ENCODE measurements at places on chromosomes 16 and 17. TPM values are rescaled to one million over a fixed set of nuclear protein-coding genes. Genes with fewer than 3 reads are reported as not detected.

The PRR35 gene
- not detected for total RNA-seq

The ZNF750 gene
- total RNA-seq: 0.35 TPM

The CDT1 gene
- total RNA-seq: 95.4 TPM

The AHSP gene
- total RNA-seq: not detected

The PITPNC1 gene
- 6.0 TPM for total RNA-seq

The MYH3 gene
- 0.07 TPM for total RNA-seq

The C17orf100 gene
- total RNA-seq: 2.3 TPM

The NPIPB13 gene
- total RNA-seq: 24.6 TPM

The XPO6 gene
- 154 TPM for total RNA-seq

DNA sequence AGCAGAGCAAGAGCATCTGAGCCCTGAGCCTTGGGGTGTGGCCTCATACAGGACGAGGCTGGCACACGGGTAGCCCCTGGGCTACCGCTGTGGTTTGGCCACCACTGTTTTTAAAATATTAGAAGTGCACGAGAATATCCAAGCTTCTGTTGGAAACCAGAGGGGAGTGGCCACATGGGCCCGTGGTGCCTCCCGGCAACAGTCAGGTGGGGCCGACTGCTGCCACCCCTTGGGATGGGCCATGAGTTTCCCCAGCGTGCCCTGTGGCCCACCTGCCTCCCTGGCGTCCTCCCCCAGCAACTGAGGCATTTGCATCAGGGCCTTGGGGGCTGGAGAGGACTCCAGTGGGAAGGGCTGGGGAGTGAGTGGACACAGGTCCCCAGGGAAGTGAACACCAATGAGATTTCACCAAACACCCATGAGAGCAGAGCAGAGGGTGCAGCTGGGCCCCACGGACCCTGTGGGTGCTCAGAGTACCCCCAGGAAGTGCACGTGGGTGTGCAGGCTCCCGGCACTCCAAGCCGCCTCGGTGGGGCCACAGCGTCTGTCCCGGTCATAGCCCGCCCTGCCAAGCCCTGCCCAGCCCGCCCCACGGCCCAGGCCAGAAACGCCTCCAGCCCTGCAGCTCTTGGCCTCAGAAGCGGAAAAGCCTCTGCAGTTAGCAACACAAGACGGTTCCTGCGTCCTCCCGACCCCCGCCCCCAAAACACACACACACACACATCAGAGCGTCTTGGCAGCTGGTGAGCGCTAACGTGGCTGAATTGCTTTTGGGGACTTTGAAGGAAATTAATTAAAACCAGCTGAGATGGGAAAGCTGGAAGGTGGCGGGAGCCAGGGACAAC, 22.7 kb downstream of the ZNF469 start:
- DNase-seq: no peak

DNA sequence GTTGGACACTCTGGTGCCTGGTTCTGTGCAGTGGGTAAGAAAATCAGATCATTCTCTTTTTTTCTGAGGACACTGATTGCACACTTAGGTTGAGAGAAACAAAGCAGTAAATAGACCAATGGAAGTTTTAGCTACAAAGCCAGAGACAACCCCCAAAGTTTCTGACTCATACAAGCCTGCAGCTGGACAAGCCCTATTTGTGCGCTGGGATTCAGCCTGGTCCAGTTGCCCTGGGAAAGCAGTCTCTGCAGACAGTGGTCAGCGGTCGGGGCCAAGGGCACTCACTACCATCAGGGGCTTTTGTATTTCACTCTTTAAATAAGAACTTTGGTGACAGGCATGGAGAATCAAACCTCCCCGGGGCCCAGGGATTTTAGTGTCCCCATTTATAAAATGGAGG, 6.0 kb upstream of the RHBDL3 start:
- DNase-seq: no peak

- DNase-seq: no peak
Measured at GRCh38 chr16:10870137-10870776, 6.7 kb upstream of the CIITA start.

GRCh38 chr16:89821438-89822187, 5.2 kb upstream of the FANCA start:
- DNase-seq: no peak

DNA sequence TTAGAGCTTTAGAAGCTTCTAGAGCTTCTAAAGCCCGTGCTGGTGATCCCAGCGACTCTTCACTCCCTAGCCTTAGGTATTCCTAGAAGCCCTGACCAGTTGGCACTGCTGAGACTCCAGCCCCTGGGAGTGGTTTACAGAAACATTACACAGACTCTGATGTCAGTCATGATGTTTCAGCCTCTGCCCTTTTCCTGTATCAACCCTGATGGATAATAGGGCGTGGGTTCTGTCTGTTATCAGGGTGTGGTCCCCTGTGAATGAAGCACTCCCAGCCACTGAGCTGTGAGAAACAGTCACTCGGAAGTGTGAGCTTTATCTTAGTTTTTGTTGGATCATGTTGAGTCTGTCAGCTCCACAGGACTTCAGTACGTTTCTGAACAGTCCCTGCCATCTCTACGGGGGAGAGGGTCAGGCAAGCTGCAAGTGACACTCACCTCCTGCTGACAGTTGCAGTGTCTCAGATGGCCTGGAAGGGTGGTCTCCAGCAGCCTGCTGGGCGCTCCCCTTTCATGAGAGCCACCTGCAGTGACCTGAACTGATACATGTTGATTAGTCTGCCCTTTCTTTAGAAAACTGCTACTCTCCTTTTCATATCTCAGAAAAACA, 12.8 kb downstream of the GOSR2 start:
- DNase-seq: no peak

- no peak for DNase-seq
Measured at GRCh38 chr16:14242769-14243168, 171.7 kb downstream of the MRTFB start.

GRCh38 chr17:82449131-82449882, 1.2 kb downstream of the CYBC1 start:
- DNase-seq: no peak

DNA sequence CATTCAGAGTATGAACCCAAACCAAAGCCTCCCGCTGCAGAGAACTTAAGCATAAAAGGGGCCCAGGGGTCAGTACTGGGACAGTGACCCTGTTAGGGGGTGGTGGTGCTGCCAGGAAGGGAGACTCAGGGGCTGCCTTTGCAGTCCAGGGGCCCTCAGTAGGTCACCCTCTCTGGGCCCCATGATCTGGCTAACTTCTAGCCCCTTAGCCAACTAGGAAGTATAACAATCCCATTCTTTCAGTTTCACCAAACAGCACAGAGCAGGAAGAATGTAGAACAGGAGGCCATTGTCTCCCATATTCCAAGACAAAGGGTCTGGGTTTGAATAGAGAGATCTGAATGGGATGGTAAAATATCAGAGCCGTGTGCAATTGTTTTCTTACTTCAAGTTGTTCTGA, 378.6 kb upstream of the C16orf82 start:
- no peak for DNase-seq

DNA sequence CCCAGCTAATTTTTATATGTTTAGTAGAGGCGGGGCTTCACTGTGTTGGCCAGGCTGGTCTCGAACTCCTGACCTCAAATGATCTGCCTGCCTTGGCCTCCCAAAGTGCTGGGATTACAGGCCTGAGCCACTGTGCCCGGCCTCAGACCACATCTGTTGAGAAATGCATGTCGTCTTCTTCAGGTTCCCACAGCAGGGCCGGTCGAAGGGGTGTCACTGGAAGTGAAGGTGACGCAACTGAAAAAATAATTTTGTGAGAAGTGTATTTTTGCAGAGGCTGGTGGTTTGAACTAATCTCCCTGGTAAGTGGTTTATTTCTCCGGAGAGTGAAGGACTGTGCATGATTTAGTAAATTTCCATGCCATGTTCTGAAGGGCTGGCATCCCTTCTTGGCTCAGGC, 33.4 kb upstream of the IL34 start:
- no peak for DNase-seq

DNA sequence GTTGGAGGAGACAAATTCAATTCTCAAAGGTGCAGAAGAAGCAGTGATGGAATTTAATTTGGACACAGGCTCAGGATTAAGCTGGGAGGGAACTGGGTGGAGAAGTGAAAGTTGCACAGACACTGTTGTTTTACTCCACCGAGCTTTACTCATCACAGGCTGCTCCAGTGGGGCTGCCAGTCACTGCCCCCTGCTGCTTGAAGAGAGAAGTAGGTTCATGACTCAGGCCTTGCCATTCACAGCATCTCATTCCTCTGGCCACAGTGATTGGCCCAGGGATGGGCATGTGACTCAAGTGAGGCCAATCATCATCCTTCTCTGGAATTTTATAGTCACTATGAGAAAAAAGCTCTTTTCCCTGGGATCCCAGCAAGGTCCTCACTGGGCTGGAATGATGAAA, 11.8 kb downstream of the GNAO1 start:
- no peak for DNase-seq

- no peak for DNase-seq
Measured at GRCh38 chr17:77429969-77430752, 289.4 kb downstream of the SEC14L1 start.

- DNase-seq: no peak
Measured at GRCh38 chr16:25143928-25144327, 32.4 kb downstream of the LCMT1 start.

DNA sequence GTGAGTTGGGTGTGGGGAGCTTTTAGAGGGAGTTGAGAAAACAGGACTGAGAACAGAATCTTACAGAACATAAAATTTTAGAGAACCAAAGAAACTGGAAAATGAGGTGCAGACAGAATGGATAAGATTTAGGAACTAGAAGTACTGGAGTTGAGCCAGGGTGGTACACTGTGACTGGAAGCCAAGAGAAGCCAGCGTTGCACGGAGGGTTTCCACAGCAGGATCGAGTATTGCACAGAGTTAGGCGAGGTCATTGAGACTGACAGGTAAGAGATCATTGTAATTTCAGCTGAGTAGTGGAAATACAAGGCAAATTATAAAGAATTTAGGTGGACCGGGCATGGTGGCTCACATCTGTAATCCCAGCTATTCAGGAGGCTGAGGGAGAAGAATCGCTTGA, 6.6 kb downstream of the GSDMA start:
- no peak for DNase-seq

DNA sequence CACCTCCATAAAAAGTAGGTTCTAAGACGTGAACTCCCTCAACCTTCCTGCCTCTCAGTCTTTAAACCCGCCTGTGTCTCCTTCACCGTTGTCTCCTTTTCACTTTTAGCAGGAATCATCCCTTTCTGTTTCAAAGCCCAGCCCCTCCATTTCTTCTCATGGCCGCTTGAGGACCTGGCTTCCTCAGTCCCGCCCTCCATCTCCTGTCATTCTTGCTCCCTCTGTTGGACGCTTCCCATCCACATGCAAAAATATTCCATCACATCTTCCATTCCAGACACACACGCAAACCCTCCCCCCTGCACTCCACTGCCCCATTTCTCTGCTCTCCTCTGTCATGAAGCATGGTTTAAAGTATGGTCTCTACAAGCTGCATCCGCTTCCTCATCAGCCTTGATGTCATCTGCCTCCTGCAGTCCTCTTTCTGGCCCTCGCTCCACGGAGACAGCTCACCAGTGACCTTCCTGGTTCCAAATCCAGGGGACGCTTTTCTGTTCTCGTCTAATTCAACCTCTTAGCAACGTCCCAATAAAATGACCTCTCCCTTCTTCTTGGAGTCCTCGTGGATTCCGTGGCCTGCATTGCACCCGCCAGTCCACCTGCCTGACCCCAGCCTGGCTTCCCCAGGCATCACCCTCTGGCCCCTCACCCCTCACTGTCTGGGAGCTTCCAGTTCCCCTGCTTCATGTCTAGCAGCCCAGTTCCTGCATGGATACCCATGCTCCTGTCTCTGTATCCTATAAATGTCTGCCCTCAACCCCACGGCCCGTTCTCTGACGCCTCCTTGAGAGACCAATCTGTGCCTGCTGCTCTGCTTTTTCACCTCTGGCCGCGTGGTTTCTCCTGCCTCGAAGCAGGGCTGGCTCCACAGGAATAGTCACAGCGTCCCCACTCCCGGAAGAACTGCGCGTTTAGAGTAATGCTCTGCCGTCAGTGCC, 26.2 kb downstream of the ANKRD40 start:
- no peak for DNase-seq

- DNase-seq: no peak
Measured at GRCh38 chr16:87146676-87147075, 170.5 kb downstream of the C16orf95 start.

DNA sequence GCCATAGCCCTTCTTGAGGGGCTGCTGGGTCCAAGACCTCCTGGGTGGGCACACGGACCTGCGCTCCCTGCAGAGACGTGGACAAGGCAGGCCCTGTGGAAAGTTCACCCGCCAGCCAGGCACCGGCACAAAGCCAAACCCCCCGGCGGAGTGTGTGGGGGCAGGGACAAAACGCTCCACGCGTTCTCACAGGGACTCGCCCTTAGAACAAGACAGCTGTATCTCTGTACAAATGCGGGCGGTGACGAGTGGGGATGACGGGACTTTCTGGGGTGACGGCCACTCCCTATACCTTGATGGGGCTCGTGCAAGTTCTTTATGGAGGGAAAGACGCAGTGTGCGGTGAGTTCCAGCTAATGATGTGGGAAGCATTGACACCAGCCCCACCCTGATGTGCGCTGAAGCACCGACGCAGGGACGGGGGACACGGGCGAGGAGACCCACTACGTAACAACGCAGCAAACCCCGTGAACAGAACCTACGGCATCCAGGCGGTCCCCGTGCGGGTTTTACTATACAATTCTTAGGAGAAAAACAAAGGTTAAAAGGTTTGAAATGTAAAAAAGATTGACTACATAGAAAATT, 49.4 kb downstream of the LMF1 start:
- no peak for DNase-seq

- peak; percentile 74 for DNase-seq
Measured at GRCh38 chr17:60601447-60602384, 1.7 kb downstream of the PPM1D start.

GRCh38 chr17:36183001-36183971, 6.8 kb upstream of the TBC1D3B start:
- DNase-seq: no peak

- DNase-seq: no peak
Measured at GRCh38 chr16:75282466-75283281, 31.2 kb upstream of the BCAR1 start.

DNA sequence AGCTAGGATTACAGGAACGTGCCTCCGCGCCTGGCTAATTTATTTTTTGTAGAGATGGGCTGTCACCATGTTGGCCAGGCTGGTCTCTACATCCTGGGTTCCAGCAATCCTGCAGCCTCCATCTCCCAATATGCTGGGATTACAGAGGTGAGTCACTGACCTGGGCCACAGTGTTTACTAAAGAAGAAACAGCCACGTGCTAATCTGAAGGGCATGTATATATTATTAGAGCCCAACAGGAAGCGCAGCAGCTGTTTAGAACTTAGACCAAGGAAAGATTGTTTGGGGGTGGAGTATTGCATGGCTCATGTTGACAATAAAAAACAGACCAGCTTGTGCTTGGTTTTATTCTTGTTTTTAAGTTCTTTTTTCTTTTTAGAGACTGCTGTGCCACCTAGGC, 60.2 kb downstream of the HAPSTR1 start:
- no peak for DNase-seq

DNA sequence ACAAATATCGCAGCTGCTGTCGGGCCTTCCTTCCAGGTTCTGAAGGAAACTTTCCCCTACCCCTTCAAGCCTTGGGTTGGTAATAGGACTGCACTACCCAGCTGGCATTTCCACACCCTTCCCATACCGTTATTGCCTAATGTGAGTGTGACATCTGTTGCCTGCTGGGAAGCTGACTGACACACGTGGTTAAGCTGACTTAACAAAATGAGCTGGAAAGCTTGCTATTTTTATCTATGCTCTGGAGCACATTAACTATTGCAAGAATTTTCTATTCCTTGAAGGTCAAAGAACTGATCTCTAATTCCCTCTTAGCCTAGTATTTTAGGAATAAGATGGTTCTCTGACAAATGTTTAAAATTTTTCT, 79.5 kb downstream of the PMP22 start:
- no peak for DNase-seq

Measured in PC-9 (cell line).